HS-5 (cell line): ENCODE measurements at places on chromosomes 7 and 10.

- DNase-seq: no peak
Measured at GRCh38 chr10:117134306-117135025, 3.6 kb downstream of the VAX1 start.

GRCh38 chr7:73831834-73832651 lies 1.2 kb downstream of the CLDN4 start:
- no peak for DNase-seq

- DNase-seq: no peak
Measured at GRCh38 chr10:93065675-93066543, 5.3 kb downstream of the CYP26C1 start.

DNA sequence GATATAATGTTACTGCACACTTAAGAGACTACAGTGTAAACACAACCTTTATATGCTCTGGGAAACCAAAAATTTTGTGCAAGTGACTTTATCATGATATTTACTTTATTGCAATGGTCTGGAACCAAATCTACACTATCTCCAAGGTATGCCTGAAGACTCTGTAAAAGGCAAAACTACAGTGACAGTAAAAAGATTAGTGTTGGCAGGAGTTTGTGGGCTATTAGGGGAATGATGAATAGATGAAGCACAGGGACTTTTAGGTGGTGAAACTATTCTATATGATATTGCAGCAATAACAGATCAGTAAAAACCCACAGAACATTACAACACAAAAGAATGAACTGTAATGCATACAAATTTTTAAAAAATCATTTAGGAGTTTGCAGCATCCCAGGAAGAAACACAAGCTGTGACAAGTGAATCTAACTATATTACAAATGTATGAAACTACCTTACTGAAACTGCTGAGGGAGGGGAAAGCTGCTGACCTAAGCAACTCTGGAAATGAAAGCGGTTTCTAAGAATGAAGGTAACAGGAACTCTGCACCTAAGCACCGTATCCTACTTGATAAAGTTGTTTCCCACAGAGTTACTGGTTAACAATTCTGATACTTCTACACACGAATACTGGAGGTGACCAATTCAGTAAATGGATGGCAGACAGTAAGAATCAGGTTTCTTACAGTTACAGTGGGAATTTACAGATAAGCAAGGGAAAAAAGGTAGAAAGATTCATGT lies 82.6 kb downstream of the ATE1 start:
- DNase-seq: no peak

DNA sequence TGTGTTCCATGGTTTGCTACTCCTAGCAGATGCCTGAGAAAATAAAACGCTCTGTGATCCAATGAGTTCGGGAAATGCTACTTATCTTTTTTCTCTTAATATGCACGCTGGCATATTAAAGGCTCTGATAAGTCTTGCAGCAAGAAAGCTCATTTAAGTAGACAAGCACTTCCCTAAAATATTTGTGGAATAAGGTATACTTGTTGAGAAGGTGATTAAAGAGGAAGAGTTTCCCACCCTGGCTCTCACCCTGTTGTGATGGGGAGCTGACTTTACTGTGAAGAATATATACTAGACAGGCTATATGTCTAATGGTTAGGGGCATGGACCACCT lies 279.4 kb downstream of the RPS24 start:
- no peak for DNase-seq

GRCh38 chr10:10677479-10677878 lies 340.2 kb upstream of the CELF2 start:
- no peak for DNase-seq

- no peak for DNase-seq
Measured at GRCh38 chr10:44715136-44715535, 196.0 kb upstream of the TMEM72 start.

DNA sequence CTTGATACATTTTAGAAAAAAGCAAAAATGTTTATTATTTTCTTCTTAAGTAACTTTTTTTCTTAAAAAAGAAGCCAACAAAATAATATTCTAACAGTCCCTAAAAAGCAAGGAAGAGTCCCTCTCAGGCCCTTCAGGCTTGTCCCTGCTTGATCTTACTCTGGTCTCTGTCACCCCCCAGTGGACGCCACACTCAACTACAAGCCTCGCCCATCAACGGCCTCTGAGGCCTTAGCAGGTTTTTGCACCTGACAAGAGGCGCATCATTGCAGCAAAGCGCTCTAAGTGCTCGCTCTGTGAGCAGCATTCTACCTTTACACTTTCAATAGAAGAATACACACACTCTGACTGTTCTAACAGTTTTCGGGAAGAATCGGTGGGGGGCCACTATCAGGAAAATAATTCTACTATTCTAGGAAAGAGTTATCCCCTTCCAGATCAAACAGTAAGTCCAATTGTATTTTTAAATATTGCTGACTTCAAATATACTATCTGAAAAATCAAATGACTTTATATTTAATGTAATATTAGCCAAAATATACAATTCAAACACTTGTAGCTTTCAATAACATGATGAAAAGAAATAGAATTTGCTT lies 139.2 kb downstream of the USP6NL start:
- no peak for DNase-seq
